ENCODE measurements at places on chromosomes 16 and 17.

GRCh38 chr16:54174750-54175149 is 111.8 kb downstream of the IRX3 start:
- DNase-seq = no peak

GRCh38 chr16:89187032-89187769 is 13.1 kb downstream of the SLC22A31 start:
- no peak for DNase-seq

DNA sequence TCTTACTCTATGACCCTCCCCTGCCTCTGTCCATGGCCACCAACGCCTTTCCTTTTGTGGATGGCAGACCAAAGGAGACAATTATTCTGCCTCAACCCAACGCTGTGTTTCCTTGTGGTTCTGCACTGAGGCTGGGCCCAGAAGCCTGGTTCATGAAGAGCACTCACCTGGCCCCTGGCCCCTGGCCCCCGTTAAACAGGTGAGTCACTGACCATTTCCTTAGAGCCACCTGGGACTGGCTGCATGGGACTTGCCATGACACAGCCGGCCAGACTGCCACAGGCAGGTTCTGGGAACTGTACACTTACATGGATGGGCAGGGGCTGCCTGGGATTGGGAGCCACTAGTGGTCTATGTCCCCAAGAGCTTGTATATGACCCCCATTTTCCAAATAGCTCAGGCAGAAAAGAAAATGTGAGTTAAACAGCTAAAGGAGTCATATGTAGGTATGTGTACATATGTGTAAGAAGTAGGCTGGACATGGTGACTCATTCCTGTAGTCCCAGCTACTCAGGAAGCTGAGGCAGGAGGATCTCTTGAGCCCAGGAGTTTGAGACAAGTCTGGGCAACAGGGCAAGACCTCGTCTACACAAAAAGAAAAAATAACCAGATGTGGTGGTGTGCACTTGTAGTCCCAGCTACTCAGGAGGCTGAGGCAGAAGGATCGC is 181.9 kb upstream of the CACNG5 start:
- DNase-seq = no peak

DNA sequence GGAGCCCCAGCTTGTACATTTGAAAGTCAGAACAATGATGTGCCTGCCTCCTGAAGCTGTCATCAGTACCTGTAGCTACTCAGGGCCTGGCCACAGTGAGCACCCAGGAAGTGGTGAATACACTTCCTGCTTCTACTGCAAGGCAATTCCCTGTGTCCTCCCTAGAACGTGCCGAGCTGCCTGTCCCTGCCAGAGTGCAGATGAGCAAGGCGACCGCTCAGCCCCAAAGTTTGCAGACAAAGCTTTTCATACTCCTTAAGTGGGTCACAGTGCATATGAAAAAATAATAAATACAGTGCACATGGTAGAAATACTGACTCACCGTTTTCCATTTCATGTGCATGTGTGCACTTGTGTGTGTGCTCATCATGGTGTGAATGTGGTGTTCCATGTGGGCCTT is 77.3 kb downstream of the MPRIP start:
- no peak for DNase-seq

DNA sequence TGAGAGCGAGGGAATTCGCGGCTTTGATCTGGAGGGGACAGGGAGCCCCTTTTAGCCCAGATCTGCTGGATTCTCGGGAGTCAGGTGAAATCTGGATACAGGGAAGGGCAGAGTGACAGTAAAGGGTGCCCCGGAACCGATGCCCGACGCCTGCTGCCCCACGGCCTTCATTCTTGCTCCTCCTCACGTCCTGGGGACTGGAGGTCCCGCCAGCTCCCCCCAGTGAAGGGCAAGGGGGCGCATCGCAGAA is 596 bp downstream of the OR1F1 start:
- DNase-seq = no peak

DNA sequence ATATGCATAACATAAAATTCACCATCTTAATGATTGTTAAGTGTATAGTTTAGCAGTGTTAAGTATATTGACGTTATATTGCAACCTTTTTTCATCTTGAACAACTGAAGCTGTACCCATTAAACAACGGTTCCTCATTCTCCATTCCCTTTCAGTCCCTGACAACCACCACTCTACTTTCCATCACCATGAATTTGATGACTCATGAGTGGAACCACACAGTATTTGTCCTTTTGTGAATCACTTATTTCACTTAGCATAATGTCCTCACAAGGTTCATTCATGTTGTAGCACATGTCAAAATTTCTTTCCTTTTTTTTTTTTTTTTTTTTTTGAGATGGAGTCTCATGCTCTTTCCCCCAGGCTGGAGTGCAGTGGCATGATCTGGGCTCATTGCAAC is 46.0 kb downstream of the HOXB1 start:
- no peak for DNase-seq

- DNase-seq = no peak
Measured at GRCh38 chr17:77291591-77292386, 151.0 kb downstream of the SEC14L1 start.

GRCh38 chr17:2028234-2028614 is 1.7 kb upstream of the DPH1 start:
- DNase-seq = no peak

- DNase-seq = no peak
Measured at GRCh38 chr17:9728005-9728404, 63.4 kb downstream of the DHRS7C start.

- no peak for DNase-seq
Measured at GRCh38 chr17:52120465-52120864, 38.0 kb downstream of the CA10 start.

- no peak for DNase-seq
Measured at GRCh38 chr16:706189-707061, 824 bp upstream of the FBXL16 start.

- no peak for DNase-seq
Measured at GRCh38 chr17:53687324-53687723, 135.4 kb upstream of the KIF2B start.

DNA sequence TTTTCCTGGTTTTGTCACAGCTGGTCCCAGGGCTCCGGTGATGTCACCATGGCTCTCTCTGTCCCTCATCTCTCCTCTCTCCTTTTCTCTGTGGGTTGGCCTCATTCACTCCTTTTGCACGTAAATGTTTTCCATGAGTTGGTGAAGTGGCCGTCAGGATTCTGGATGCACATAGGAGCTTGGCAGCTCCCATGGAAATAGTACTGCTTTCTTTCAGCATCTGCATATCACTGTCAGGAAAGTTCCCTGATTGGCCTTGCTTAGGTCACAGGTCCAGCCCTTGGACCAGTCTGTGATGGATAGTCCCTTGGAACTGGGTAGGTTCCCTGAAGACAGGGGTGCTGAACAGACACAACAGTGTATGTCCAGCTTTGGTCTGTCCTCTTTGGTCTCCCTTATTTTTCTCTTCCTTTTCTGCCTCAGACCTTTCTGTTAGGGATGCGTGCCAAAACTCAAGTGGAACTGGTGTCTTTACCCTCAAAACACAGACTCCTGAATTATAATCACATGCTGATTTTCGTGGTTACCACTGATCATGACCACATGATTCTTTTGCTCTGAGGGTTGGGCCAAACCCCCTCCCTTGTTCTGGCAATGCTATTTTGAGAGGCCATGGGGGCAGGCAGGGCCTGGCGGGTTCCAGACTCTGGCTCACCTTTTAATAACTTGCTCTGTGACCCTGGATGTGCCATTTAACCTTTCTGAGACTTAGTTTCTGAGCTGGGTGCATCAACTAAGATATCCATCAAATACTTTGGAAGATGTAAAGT is 99.0 kb downstream of the MSI2 start:
- no peak for DNase-seq

DNA sequence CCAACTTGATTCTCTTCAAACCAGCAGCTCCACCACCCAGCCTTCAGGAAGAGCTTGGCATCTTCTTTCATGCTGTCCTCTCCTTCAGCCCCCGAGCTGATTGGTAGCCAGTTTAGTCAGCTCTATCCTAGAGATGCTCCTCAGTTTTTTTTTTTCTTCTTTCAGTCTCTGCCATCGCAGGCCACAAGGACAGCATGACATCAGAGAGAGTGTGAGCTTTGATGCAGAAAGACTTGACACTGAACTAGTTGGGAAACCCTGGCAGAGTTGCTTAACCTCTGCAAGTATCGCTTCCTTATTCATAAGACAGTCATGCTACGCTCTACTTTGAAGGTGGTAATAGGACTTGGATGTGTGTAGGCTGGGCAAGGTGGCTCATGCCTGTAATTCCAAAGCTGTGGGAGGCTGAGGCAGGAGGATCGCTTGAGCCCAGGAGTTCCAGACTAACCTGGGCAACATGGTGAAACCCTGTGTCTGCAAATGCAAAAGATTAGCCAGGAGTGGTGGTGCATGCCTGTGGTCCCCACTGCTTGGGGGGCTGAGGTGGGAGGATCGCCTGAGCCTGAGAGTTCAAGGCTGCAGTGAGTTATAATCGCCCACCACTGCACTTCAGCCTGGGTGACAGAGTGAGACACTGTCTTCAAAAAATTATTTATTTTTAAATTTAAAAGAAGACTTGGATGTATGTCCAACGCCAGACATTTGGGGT is 2.6 kb downstream of the CD300LB start:
- DNase-seq = no peak

DNA sequence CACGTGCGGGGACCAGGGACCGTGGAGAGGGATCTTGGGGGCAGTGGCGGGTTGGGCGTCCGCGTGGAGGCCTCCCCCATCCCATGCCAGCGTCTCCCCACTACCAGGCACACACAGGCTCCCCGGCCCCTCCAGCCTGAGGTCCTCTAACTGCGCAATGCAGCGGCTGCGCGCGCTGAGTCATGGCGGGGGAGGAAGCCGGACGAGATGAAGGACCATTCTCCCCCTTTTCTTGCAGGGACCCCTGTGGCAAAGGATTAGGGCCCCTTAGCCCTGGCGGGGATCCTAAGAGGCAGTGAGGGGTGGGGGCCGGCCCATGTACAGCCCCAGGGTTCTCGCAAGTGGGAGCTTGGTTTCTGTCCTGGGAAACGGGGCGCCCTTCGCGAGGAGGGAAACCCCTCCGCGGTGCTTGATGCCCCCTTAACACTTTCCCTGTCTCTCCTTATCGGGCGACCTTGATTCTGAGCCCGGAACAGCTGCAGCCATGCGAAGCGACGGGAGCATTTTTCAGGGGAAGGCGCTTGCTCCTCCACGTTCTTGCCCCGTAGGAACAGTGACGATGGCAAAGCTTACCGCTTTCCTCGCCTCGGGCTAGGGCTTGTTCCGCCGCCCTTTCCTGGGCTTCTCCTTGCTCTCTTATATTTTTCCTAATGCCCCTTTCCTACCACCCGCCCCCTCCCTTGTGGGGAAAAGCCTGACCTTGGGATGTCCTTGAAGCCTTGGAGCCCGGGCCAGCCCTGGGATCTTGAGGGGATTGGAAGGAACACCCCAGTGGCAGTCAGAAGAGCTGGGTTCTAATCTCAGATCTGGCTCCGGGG is 592 bp downstream of the ALDOA start:
- no peak for DNase-seq

Measured in cerebellar nuclear complex (tissue), 1 donor.